ENCODE measurements at places on chromosomes 7 and 10.

DNA sequence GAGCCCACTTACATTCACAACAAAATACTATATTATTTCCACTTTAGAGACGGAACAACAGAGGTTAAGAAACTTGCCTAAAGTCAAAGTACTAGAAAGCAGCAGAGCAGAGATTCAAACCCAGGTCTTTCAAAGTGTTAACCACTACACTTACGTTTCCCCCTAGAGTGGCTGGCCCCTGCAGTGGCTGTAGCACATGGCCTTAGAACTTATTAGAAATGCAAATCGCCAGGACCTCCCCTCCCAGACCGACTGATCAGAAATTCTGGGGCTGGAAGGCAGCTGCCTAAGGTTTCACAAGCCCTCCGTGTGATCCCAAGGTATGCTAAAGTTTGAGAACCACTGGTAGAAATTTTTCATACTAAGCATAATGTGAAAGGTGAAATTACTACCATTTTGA, 8.1 kb downstream of the MPP7 start:
- DNase-seq, result no peak

- no peak for DNase-seq
Measured at GRCh38 chr10:110423650-110424049, 74.1 kb upstream of the DUSP5 start.

DNA sequence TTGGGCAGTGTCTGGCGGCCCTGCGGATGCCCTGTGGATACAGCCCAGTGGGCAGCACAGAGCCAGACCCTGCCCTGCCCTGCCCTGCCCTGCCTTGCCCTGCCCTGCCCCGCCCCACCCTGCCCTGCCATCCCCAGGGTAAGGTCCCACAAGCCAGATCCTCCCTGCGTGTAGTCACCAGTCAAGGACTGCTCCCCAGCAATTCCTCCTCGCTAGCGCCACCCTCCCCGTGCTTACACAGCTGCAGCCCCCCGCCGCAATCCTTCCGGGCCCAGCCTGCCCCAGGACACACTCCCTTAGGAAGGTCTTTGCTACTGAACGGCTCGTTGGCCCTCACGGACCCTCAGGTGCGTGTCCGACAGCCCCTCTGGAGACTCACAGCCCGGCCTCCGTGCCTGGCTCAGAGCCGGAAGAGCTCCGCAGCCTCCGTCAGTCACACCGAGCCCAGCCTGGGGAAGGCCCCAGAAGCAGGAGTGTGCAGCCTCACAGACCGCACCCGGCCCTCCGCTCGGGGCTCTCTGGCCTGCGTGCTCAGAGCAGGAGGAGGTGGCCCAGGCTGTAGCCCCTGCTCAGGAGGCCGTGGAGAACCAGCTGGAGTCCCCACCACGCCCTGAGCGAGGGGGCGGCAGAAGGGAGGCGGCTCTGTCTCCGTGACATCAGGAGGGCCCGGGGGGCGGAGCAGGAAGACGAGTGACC, 68.3 kb downstream of the PWWP2B start:
- no peak for DNase-seq

- DNase-seq, result no peak
Measured at GRCh38 chr10:72574636-72575035, 51.2 kb downstream of the MICU1 start.

GRCh38 chr10:2897619-2898508, 169.5 kb upstream of the PFKP start:
- peak; percentile 9 for DNase-seq

- DNase-seq, result no peak
Measured at GRCh38 chr10:22159180-22159579, 58.6 kb downstream of the EBLN1 start.

- DNase-seq, result no peak
Measured at GRCh38 chr7:111873963-111874690, 311.8 kb upstream of the IMMP2L start.

DNA sequence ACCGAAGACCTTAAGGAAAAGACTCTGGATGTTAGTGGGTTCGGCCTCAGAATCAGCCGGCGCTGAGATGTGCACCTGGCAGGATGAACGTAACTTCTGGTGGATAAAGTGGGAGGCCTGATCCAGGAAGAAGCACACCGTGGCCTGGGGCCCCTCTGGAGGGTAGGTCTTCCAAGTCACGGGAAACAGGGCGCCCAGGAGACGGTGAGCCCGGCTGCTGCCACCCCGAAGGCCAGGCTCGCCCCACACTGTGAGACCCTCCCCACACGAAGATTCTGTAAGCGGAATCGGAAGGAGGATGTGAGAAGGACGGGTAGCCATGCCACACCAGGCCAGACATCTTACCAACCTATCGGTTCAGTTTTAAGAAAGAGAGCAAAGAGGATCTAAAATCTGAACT, 279.0 kb downstream of the DNAJB6 start:
- no peak for DNase-seq

GRCh38 chr10:24906372-24906771, 46.0 kb downstream of the PRTFDC1 start:
- DNase-seq, result no peak

GRCh38 chr7:129824291-129825208, 128.2 kb downstream of the UBE2H start:
- DNase-seq, result no peak

GRCh38 chr10:12974078-12974477, 27.4 kb downstream of the CCDC3 start:
- no peak for DNase-seq

DNA sequence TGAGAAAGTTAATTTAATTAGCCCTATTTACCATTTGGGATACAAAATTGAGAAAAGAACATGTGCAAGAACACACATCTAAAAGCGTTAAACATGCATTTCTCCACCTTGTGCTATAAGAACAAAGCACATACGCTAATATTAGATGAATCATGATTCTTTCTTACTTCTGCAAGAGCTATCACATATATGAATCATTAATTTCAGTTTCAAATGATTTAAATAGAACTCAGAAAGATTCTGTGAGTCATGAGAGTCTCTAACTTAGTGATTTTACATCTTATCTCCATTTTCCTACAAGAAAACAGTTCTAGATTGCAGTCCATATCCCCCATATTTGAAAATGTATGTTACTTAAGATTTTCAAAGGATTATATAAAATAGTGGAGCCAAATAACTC, 173.9 kb downstream of the RNLS start:
- DNase-seq, result no peak

- no peak for DNase-seq
Measured at GRCh38 chr7:47720141-47720906, 138.4 kb upstream of the TNS3 start.

DNA sequence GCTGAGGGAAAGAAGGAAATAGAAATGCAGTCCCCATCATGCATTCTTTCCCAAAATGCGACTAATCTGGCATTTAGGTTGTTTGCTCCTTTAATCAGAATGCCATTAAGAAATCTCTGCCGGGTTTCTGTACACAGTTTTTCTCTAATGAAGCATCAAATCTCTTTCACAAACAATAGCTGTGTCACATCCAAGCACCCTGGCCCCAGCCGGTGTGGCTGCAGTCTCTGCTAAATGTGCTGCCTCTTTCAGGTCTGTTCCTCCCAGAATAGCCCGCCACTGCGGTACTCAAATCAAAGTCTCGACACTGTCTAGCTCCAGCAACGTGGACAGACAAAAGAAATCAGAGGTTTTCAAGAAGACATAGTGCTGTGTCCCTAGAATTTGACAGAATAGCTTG, 343.8 kb downstream of the KCNMA1 start:
- no peak for DNase-seq

DNA sequence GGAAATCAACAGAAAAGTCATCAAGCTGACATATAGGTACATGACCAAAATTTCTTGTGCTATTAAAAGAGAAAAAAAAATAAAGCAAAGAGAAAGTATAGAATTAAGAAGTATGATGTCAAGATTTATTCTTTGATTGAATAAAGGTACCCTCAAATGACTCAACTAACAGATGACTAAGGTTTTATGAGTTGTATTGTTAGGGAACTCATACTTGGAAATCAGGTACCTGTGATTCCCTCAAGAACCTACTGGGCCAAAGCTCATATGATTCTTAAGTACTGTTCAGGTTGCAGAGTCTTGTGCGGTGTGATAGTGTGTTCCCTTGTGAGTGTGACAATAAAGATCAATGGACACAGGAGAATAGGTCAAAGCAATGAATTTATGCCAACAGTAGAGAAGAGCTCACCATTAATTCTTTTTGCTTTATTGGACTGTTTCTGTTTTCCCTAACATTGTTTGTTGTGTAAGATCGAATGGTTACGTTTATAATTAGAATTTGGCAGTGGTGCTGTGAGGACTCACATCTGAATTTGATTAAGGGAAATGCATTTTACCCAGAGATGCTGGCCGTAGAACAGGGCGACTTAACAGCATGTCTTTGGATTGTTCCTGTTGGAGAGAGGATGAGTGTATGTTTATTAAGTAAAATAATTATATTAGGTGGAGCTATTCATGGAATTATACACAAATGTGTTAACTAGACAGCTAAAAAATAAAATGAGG, 293.2 kb upstream of the SEMA3D start:
- DNase-seq, result no peak

DNA sequence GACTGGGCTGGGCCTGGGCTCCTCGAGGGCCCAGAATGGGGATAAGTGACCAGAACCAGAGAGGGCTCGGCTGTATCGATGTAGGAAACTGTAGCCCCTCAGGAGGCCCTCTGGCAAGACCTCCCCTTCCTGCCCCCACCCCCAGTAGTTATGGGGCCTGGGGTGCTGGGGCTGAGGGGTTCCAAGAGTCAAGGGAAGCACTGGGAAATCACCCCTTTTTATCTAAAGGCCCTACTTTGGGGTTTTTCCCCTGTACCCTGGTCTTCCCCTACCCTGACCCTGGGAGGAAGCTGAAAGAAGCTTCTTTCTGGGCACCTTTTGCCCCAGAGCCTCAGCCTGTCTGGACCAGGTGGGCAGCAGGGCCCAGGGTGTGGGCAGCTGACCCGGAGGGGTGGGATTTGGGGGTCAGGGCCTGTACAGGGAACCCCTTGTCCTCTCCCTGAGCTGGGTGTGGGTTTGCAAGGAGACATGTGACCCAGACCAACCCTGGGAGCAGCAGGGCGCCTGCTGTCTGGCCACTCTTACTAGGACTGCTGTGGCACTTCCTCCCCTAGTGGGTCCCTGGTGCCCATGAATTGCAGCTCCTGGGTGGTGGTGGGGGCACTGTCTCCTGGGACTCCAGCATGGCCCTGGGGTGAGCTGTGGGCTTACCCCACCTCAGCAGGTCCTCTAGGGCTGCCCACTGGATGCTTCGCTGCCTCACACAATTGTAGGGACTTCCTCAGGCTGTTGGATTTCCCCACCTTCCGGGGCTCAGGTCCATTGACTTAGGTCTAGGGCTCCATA, 1.5 kb downstream of the IRF5 start:
- no peak for DNase-seq

All from hematopoietic multipotent progenitor cell treated with erythropoietin and hydrocortisone succinate and interleukin-3 and kit ligand, for 8 days (in vitro differentiated cells).